ENCODE measurements at places on chromosomes 12 and 14.
A peak's percentile ranks its signal among the peaks of the same experiment; 100 is the strongest.

- DNase-seq, result peak; percentile 15
Observed at GRCh38 chr12:109053382-109054123, 1.2 kb downstream of the USP30 start.

DNA sequence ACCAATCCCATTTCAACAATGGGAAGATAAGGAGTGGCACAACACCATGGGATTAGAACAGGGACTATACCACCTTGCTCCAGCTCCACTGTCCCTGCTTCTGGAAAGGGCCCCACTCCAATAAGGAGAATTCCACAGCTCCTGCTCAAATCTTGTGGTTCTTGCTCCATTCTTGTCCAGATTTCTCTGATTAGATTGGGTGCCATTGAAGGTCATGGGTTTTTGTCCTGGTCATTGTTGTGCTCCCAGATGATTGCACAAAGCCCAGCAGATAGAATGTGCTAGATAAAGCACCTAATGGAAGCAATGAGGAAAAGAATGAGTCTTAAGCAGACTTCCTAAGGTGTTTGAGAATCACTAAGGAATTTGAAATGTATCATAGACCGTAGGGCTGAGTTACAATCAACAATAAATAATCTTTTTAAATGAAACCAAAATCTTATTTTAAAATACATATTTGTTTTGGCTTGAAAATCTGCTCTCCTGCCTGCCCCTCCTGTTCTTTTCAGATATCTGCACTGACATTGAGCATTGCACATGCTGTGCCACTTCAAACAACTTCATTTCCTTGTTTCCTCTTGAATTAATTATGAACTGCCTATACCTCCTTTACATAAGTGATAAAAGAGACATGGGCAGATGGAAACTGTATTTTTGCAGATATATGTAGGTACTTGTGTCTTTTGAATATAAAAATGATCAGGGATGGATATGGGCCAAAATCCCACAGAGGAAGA lies 115.9 kb downstream of the FGD4 start:
- DNase-seq, result no peak

DNA sequence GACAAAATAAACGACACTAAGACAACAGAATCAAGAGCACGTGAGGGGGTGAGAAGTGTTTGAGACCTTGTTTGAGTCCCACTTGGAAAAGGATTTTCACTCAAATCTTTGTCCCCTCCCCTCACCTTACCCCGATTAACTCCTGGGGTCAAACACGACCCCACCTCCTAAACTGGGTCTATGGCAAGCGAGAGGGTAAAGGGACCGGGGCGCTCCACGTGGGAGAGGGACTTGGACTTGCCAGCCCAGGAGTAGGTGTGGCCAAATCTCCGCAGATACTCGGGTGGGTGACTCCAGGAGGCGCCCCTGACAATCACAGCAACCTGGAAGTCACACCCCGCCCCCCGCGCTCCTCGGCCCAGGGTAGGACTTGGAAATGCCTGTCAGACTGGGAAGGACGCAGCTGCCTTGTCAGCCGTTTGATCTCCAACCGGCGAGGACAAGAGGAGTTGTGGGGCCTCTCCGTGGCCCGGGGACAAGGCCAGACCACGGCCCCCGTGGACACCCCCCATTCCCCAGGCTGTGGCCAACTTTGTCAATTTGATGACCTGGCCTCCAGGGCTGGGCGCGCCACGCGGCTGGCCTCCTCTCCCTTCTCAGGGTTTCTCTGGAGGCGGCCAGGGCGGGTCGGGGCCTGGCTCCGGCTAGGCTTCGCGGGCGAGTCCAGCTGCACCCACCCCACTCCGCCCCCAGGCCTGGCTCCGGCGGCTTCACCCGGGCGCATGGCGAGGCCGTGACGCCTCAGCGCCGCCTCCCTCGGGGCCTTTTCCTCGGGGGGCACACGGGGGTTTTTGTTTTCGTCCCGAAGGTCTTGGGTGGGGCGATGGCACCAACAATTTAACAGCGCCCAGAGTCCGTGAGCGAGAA lies 1.1 kb upstream of the BCL11B start:
- peak; percentile 72 for DNase-seq

- no peak for DNase-seq
Observed at GRCh38 chr14:92400579-92401444, 77.8 kb downstream of the SLC24A4 start.

GRCh38 chr12:32240162-32240561 lies 133.5 kb downstream of the BICD1 start:
- no peak for DNase-seq

DNA sequence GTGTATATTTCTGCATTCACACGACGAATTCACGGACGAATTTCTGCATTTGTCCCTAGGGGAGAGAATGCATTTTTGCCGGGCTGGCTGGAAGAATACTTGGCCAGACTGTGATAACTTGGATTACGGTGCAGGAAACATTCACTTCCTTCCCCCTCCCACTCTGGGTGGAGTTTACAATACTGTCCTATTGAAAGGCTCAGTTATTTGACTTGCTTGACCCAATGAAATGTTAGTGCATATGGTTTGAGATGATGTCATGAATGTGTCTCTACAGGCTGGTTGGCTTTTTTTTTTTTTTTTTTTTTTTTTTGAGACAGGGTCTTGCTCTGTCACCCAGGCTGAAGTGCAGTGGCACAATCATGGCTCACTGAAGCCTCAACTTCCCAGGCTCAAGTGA lies 90.7 kb upstream of the NOS1 start:
- DNase-seq, result no peak

GRCh38 chr14:89331398-89331797 lies 85.6 kb downstream of the FOXN3 start:
- no peak for DNase-seq

- no peak for DNase-seq
Observed at GRCh38 chr12:56020423-56021184, at the start of gene IKZF4. Gene IKZF4, plus strand, starts transcription at chr12:56021043. Its CDS starts 451 bp downstream, at chr12:56021494.

GRCh38 chr12:117067016-117067415 lies 32.2 kb downstream of the TESC start:
- DNase-seq, result no peak

DNA sequence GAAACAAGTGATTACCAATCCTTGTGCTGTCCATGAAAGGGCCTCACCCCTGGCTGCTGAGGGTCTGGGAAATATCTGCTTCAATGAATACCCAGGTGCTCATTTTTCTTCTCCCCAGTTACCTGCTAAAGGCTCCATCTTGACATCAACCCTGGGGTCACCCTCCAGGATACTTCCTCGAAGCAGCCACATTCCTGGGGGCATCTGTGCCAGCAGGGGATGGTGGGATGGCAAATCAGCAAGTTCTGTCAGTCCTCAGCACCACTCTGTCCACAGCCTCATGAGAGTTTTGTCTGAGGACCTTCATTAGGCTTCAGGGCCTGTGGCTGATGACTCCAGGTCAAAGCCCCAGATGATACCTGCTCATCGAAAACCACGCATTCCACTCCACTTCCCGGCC lies 124.8 kb downstream of the ZFP36L1 start:
- DNase-seq, result no peak

GRCh38 chr14:61516964-61517653 lies 178.2 kb upstream of the HIF1A start:
- no peak for DNase-seq

GRCh38 chr14:104247336-104248202 lies 109.2 kb downstream of the KIF26A start:
- no peak for DNase-seq

- peak; percentile 29 for DNase-seq
Observed at GRCh38 chr14:35766700-35767082, 42.4 kb downstream of the RALGAPA1 start.

- no peak for DNase-seq
Observed at GRCh38 chr12:2267703-2268470, 215.1 kb downstream of the CACNA1C start.

DNA sequence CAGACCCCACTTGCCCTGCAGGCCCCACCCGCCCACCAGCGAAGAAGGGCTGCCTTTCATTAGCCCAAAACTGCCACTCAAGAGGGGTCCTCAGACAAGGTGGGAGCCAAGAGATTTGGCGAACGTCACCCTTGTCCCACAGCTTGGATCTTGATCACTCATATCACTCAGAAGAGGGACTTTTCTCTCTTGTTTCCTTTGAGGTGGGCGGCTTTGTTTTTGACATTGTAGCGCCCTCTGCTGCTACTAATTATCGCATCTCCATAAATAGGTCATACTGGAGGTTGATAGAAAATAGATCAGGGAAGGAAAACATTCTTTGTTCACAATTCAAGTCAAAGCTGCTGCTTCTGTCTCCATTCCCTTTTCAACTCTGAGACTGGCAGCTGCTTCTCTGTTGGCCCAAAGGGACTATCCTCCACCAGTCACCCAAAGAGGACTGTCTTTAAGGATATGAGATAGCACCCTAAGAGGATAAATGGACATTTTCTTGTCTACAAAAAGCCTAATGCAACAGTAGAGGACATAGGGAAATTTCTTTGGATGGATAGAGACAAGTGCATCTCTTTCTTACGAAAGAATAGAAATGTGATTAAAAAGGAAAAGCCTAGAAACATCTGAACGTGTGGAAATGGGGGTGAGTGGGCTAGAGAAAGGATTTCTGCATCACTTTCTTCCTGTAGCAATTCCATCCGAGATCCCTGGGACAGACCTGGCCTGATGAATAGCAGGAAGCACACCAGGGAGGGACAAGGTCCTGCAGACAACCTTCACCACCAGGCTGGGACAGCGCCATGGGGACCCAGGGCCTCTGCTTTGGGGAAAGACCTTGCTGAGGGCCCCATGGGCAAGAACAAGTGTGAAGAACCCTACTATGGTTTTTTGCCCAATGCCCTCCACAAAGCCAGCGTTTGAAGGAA lies 115.8 kb downstream of the DAD1 start:
- no peak for DNase-seq

GRCh38 chr12:121590476-121591143 lies 9.8 kb upstream of the KDM2B start:
- peak; percentile 85 for DNase-seq

DNA sequence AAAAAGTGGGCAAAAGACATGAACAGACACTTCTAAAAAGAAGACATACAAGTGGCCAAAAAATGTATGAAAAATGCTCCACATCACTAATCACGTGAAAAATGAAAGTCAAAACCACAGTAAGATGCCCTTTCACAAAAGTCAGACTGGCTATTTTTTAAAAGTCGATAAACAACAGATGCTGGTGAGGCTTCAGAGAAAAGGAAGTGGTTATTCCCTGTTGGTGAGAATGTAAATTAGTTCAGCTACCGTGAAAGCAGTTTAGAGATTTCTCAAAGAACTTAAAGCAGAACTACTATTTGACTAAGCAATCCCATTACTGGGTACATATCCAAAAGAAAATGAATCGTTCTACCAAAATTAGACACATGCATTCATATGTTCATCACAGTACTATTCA lies 237.0 kb downstream of the KIF21A start:
- DNase-seq, result no peak

- DNase-seq, result no peak
Observed at GRCh38 chr12:47038270-47038748, 41.1 kb upstream of the PCED1B start.

DNA sequence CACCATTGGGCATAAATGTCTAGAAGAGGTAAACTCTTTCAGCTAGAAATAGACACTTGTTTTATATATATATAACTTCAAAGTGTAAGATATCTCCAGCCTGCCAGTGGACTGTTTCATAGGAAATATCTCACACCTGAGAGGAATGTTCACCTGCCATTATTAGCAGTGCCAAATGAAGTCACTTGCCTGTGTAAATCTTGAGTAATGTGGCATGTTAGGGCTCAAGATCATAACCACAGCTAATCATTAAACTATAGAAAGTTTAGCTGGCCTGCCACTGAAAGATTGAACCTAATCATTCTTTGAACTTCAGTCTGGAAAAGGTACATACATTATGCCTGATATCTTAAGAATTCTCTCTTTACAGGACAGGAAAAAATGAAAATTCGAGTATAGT lies 25.5 kb upstream of the KCNJ8 start:
- DNase-seq, result no peak

DNA sequence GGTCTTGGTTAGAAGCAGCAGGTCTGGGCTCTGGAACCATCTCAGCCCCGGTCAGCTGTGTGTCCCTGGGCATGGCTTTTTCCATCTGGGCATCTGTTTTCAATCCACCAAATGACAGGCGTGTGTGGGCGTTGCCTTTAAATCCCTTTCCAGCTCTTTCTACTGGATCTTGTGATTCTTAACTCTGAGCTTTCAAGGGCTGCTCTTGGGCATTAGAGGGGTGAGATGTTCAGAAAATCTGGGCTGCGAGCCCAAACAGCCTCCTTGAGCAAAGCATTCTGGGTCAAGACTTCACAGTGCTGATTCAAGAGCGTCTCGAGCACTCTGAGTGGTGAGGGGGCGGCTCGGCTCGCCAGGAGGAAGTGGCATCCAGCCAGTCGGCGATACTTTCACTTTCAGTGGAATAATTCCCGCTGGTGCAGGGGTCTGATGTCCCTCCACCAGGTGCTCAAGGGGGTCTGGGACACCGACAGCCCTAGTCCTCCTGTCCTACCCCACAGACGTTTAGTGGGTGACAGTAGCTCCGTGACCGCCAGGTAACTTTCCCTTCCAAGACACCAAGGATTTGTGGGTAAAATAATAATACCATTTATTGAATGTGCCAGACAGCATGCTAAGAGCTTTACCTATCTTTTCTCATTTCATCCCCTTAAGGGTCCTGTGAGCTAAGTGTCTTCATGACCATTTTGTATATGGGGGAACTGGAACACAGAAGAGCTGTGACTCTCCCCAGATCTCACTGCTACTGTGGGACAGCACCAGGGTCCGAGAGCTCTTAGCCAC lies 114.0 kb downstream of the PLXNC1 start:
- peak; percentile 80 for DNase-seq

GRCh38 chr12:113793250-113793649 lies 172.9 kb downstream of the RBM19 start:
- no peak for DNase-seq

- no peak for DNase-seq
Observed at GRCh38 chr12:6328945-6329702, 12.8 kb downstream of the TNFRSF1A start.

DNA sequence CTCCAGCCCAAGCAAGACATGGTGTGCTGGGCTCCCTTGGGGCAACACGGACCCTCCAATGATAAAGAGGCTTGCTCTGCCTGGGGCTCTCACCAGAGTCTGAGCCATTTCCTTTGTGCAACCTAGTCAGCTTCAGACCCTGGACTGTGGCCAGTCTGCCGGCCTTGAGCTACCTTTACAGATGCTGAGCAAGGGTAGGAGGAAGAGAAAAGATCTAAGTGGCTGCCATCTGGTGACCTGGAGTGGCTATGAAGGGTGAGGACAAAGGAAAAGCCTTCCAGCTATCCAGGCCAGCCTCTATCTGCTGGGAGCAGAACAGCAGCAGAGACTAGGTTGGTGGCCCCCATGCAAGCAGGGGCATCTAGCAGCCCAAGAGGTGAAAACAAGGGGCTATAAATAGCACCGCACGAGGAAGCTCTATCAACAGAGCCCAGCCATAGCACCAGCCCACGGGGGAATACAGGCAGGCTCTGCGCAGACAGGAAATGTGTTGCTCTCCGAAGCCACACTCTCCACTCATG lies 230.1 kb downstream of the FOXN3 start:
- no peak for DNase-seq

DNA sequence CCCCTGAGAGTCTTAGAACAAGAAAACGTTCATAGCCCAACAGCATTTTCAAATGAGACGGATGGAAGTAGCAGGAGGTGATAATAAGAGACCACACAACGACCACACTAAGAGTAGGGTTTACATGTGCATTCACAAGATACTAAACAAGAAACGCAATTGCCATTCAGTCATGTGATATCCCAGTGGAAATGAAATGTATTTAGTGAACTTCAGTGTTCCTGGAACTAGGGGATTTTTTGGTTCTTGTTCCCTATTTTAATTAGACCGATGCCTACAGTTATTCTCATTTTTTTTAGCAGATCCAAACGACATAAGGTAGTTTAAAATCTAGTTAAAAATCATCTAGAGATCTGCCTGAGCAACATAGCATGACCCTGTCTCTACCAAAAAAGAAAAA lies 150.0 kb downstream of the GPR65 start:
- DNase-seq, result no peak

- no peak for DNase-seq
Observed at GRCh38 chr12:85423947-85424346, 143.9 kb downstream of the ALX1 start.

All from CD4-positive, alpha-beta T cell (primary cell).